NCI-H1417 (cell line): ENCODE measurements at places on chromosomes 6 and 20.
A peak's percentile ranks its signal among the peaks of the same experiment; 100 is the strongest.

DNA sequence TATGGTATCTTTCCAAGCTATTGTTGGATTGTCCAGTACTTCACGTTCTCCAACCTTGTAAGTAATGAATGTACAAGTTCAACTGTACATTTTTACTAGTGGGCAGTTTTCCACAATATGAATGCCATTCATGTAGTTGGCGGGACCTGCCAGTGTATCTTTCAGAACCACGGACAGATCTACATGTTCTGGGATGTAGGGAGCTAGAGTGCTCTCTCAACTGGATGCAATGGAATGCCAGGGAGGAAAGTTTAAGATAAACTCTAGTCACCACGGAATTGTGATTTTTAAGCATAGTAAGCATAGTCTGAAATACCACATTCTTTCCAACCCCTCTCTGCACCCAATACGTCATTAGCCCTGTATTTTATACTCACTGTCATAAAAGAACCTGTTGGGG lies 21.5 kb upstream of the HLA-C start:
- no peak for DNase-seq

DNA sequence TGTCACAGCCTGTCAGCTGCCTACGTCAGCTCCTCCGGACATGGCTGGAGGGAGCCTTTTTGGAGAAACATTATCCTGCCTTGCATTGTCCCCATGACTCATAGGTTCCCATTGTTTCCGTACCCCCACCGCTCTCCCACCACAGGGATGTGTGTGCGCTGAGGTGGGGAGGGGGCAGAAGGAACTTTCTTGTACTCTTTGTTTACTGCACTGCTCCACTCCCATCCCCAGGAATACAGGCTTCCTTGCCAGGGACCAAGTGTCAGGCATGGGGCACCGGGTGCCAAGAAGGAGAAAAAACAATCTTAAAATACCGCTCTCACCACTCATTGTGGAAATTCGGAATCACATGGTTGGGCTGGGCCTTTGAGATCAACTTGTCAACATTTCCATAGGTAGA lies 51.0 kb downstream of the KCNK5 start:
- no peak for DNase-seq

- DNase-seq: no peak
These were observed 797.9 kb upstream of the SLC35B3 start for GRCh38 chr6:9233226-9233625.

DNA sequence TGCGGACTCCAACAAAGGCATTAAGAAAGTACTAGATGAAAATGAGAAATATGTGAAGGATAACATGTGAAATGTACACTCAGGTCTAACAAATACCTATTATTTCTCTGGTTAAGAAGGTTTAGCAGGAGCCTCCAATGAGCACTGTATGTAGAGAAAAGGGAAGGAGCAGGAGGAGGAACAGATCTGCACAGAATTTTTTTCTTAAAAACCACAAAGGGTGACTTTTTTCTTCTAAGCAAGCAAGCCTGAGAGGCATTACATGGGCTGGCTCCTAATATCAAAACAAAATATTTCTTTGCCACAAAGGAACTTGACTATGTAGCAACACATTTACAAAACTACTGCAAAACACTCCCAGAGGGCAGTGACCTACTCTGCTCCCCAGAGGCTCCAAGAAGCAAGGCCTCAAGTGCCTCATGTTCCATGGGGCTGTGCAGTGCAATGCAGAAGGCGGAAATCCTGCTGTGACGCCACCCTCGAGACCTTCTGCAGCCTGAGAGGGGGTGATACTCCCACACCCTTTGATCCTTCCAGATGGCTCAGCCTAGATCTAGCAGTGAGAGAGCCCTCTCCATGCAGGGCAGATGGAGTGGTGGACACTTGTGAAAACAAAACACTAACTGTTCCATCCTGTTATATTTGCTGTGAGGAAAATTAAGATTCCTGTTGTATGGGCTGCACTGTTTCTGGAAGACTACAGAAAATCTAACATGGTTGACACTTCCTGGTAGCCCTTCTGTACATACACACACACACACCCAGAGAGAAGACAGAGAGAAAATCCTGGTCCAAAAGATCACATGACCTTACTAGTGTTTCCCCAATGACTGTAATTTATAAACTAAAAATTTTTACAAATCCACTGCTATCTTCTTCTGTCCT lies 36.0 kb upstream of the SMIM29 start:
- no peak for DNase-seq

DNA sequence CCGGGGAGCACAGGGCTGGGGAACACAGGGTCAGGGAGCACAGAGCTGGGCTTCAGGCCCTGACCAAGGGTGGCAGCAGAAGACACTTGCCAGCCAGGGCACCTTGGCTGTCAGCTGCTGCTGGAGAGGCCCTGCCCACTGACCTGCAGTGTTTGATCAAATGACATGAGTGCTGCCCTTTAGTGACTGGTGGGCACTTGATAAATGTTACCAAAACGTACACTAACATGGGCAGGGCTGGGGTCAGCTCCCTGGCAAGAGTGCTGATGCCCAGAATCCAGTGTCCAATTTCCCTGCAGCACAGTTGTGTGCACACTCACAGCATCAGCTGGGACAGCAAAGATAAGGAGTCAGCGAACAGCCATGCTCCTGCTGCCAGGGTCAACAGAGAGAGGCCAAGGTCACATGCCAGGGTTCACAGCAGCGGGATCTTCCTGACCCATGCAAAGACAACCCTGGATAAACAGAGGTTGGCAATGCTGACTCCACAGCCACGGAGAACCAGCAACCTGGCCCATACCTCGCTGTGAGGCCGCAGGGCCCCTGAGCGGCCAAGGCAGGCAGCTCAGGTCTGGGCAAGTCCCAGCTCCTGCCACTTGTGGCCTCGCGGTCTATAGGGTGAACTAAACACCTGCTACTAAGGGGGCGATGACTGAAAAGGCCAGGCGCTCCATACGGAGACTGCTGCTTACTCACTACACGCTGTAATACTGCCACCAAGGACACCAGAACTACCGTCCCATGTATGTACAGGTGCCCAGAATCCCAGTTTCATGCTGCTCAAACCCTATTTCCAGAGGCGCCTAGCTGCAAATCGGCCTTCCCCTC lies 46.3 kb downstream of the NINL start:
- DNase-seq: no peak

GRCh38 chr6:109977791-109978173 lies 329 bp upstream of the GPR6 start:
- peak; percentile 43 for DNase-seq

- peak; percentile 44 for DNase-seq
These were observed 43.1 kb downstream of the SLC17A5 start for GRCh38 chr6:73610444-73611275.

GRCh38 chr6:17276766-17277165 lies 4.4 kb upstream of the RBM24 start:
- no peak for DNase-seq

DNA sequence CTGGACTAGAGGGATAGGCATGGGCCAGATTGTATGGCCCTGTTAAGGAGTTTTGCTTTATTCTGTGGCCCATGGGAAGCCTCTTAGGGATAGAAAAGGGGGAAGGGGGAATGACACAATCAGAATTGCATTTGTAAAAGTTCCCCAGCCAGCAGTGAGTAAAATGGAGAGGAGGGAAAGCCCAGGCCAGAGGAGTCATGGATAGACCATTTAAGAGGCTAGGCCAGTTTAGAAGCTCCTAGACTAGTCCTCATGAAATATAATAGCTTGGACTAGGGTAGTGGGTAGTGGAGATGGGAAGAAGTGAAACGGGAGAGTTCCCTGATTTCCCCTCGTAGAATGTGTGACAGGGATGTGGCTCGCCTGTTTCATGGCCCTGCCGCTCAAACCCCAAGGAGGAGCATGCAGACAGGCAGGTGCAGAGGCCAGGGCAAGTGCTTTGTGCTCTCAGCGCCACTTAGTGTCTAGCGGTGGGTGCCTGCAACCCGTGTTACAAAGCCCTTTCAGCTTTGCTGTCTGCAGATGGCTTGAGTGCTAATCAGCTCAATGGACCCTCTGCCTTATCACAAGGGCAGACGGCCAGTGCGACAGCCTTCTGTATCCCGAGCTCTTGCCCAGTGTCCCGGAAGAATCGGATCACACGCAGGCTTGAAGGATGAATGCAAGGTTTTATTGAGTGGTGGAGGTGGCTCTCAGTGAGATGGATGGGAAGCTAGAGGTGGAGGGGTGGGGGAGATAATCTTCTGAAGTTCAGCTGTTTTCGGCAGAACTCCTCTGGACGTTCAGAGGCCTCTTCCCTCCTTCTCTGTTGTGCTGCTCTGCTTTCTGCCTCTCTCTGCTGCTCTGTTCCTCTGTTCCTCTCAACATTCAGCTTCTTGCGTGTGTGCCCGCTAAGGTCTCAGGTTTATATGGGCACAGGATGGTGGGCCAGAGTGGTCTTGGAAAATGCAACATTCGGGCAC lies 141.1 kb downstream of the CEP57L1 start:
- DNase-seq: no peak

- peak; percentile 52 for DNase-seq
These were observed 1.2 kb downstream of the PTPRA start for GRCh38 chr20:2874456-2874855.

GRCh38 chr6:73766040-73766439 lies 70.0 kb downstream of the CD109 start:
- no peak for DNase-seq
